Nasal cavity respiratory epithelium epithelial cell of viscerocranial mucosa (primary cell): ENCODE measurements at places on chromosomes 7 and 10. TPM values are rescaled to one million over a fixed set of nuclear protein-coding genes. Genes with fewer than 3 reads are reported as not detected.

MAGI2 gene
- total RNA-seq = 1.7 and 6.2 TPM in 2 replicates

TRIM73 gene
- 0.68 and 2.1 TPM in 2 replicates for total RNA-seq

C10orf67 gene
- total RNA-seq = under 0.01 TPM in 1 of 2 replicates, not detected in the other

TIMM23 gene
- 63.5 and 94.7 TPM in 2 replicates for total RNA-seq

REEP3 gene
- total RNA-seq = 43.7 and 78.9 TPM in 2 replicates

TAS2R39 gene
- total RNA-seq = not detected in 2 replicates

SSC4D gene
- total RNA-seq = 1.0 and 17.3 TPM in 2 replicates

NUDT13 gene
- total RNA-seq = 0.34 and 1.3 TPM in 2 replicates

LRRC17 gene
- 0.28 and 0.68 TPM in 2 replicates for total RNA-seq
